ENCODE measurements at places on chromosomes 13 and 19. TPM values are rescaled to one million over a fixed set of nuclear protein-coding genes. Genes with fewer than 3 reads are reported as not detected.

GRCh38 chr19:56404705-56405056 lies 549 bp downstream of the ZNF583 start:
- no peak for DNase-seq

DNA sequence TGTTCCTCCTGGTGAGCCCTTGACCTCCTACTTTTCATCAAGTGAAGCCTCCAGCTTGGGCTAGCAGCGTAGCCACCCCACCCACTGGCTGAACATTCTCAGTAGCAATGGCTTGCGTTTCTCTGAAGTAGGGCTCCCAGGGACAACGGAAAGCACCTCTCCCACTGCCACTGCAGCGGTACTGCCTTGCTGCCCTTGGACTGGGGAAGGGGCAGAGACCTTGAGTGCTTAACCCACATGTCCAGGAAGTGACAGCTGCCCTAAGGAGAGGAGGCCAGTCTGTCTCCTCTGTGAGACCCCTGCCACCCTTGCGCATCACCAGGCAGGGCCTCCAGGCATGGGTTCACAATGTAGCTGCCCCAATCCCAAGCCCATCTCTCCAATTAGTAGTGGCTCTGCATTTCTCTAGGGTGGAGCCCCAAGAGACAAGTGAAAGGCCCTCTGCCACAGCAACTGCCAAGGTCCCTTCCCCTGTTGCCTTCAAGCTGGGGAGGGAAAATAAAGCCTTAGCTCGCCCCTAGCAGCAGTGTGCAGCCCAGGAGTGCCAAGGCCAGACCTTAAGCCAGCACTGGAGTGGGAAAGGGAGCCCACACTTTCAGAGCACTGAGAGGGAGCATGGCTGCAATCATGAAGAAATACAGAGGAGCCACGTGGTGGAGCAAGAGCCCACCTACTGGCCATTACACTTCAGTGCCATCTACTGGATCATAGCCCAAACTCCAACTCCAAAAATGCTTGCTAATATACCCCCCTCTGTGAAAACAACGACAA lies 175.9 kb upstream of the TRPC4 start:
- peak; percentile 10 for DNase-seq

- DNase-seq, result no peak
Measured at GRCh38 chr19:38444026-38444425, 10.5 kb downstream of the RYR1 start.

Gene CGB1
- not detected for polyA plus RNA-seq

DNA sequence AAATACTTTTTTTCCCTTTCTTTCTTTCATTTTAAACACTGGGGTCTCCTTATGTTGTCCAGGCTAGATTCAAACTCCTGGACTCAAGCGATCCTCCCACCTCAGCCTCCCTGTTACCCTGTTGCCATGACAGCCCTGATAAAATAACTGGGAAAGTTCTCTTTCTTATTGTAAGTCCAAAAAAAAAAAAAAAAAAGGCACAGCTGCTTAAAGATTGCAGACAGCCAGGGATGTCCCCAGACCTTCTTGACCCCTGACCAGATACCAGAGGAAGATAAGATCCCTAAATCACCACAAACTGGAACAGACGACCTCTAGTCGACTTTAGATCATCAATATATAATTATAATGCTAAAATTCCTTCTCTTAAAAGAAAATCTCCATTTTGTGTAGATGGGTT lies 1.1 kb upstream of the MVB12A start:
- DNase-seq, result no peak

GRCh38 chr13:61695147-61695546 lies 279.5 kb upstream of the PCDH20 start:
- no peak for DNase-seq
